Iris pigment epithelial cell (primary cell): ENCODE measurements at places on chromosomes 7 and 10.
A peak's percentile ranks its signal among the peaks of the same experiment; 100 is the strongest.

DNA sequence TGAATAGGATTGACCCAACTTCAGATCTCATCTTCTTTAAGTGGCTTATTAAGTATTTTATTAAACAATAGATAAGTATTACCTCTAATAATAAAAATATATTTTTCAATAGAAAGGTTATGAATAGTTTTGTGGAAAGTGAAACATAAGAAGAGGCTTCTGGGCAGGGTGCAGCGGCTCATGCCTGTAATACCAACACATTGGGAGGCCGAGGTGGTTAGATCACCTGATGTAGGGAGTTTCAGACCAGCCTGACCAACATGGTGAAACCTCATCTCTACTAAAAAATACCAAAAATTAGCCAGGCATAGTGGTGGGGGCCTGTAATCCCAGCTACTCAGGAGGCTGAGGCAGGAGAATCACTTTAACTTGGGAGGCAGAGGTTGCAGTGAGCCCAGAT lies 26.5 kb downstream of the GPR85 start:
- no peak for DNase-seq

DNA sequence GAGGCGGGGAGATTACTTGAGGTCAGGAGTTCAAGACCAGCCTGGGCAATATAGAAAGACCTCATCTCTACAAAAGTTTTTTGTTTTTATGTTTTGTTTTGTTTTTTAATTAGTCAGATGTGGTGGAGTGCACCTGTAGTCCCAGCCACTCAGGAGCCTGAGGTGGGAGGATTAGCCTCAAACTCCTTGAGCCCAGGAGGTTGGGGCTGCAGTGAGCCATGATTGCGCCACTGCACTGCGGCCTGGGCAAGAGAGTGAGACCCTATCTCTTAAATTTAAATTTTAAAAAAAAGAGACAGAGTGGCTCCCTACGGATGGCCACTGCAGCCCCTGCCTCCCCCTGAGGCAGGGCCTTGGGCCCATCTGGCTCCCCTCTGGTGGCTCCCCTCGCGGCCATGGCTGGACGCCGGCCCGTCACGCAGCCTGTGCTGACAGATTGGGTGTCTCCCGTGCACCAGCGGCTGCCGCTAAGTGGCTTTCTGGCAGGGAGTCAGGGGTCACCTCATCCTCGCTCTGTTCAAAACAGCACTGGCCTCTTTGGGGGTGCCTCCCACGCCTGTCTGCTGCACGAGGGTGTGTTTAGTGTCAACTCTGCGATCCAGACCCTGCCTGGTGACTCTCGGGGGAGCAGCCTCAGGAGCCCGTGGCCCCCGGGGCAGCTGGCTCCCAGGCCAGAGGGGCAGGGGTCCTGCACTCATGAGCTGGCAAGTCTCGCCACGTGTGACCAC lies 44.4 kb upstream of the ELN start:
- no peak for DNase-seq

GRCh38 chr7:93147363-93147762 lies 822 bp downstream of the SAMD9L start:
- peak; percentile 73 for DNase-seq

DNA sequence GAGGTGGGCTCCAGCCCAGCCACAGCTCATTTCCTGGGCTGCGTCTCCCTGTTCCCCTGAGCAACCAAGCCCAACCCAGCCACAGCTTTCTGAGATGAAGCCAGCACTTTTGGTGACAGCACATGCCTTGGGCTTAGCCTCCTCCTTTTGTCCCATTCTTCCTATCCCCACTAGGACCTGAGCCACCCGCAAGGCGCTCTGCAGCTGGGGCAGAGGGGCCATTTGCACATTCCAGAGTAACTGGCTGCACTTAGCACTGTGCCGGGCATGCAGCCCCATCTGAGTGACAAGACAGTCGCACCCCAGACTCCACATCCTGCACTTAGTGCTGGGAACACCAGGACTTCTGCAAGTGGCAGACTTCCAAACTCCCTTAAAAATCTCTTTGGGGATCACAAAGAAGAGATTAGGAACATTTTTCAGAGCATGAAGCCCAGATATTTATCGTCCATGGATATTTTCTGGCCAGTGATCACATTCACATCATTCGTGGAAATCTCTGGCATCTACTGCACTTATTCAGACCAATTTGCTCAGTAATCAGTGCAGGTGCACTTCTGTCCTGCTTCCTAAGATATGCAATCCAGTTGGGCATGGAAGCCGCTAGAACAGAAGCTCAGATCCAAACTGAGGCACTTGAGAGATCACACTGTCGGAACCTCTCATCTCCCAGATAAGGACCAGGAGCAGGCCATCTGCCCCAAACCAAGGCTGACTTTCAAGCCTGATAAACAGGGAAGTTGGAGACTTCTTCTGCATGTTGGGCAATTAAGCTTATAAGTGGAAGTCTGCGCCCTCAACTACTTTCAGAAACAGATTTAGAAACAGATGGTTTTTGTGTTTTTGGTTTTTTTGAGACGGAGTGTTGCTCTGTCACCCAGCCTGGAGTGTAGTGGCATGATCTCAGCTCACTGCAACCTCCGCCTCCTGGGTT lies 26.4 kb downstream of the CHST15 start:
- no peak for DNase-seq

DNA sequence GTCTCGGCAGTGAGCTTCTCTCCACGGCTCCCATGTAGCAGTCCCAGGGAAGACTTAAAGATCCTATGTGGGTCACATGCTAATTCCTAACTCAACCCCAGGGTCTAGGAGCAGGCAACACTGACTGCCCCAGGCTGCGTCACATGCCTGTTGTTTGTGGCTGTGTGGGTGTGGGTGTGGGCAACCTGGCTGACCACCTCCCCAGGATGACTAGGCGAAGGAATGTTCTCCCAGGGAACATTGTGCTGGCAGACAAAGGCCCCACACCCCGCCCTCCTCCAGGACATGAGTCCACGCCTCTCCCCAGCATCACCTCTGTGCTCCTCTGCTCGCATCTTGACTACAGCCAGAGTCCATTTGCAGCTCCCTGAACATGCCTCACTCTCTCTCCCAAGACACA lies 30.3 kb downstream of the SLC29A3 start:
- no peak for DNase-seq

DNA sequence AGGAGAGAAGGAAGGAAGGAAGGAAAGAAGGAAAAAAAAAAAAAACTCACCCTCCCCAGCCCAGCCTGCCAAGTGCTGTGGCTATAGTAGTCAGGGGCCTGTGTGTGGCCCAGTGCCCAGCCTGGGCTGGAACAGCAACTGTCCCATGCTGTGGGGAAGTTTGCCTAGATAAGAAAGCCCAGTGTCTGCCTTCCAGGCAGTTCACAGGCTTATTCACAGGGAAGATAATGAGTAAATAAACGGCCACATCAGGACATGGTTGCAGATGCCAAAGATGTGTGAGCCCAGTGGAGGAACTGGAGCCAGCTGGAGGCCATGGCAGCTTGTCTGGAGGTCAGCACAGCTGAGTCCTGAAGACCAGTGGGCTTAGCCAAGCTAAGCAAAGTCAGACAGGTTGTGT lies 132.4 kb upstream of the FOXK1 start:
- DNase-seq = no peak

GRCh38 chr10:133293810-133294119 lies 14.9 kb downstream of the TUBGCP2 start:
- DNase-seq = no peak

DNA sequence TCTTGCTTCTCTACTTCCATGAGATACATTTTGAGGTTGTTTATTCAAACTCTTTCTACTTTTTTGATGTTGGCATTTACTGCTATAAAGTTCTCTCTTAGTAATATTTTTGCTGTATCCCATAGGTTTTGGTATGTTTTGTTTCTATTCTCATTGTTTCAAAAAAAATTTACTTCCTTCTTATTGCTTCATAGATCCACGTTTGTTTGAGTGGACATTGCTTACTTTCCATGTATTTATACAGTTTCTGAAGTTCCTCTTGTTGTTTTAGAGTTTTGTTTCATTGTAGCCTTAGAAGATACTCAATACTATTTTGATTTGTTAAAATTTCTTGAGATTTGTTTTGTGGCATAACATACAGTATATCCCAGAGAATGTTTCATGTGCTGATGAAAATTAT lies 13.7 kb downstream of the TAS2R40 start:
- DNase-seq = no peak

DNA sequence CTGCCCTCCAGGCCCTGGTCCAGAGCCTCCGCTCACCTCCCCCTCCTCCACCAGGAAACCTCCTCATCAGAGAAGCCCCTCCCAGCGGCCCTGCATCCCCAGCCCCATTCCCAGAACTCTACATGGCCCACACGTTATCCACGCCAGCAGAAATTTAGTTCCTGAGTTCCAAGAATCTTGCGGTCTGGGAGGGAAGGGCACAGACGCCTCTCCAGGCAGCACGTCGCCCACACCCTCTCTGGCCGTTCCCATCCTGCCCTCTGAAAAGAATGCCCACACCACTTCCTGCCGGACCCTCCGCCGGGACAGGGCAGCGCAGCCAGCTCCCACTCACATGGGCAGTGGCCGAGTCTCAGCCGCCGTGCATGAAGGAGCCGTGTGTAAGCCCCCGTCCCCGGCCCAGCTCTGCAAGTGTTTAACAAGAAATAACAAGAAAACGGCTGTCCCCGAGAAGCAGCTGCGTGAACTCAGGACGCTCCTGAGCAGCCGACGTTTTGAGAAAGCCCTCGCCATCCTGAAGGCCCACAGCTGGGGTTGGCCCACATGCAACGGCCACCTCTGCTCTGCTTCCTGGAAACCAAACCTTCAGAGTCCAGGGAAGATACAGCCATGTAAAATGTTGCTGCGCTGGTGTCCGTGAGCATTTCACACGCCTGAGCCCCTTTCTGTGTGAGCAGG lies 17.4 kb downstream of the ADGRA1 start:
- DNase-seq = no peak

DNA sequence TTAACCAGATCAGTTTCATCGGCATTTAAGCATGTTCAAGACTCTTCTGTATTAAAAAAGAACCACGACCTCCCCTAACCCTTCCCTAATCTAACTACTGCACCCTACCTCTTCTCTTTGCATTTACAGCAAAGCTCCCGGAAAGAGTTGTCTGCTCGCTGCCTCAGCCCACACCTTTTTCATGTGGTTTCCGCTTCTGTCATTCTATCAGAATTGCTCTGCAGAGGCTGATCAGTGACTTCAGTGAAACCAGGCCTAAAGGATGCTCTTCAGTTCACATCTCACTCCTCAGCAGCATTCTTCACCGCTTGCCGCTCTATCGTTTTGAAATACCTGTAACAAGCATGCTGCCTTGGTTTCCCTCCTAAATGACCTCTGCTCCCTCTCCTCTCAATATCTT lies 160.9 kb downstream of the SDK1 start:
- DNase-seq = no peak

DNA sequence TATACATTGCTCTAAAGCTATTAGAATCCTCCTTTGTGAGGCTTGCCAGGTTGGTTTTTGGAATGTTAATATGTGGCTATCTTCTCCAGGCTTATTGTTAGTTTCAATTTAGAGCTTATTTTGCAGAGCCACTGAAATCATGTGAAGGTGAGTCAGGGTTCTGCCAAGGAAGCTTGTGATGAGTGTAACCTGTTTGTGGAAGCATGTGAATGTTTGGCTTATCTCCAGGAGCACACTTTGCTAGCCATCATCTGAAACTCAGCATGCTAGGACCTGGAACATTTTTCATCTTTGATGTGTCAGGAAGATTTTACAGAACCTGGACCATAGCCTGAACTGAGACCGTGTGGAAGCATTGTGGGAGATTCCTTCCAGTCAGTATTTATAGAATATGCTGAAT lies 197.3 kb downstream of the PPP1R9A start:
- DNase-seq = peak; percentile 28

DNA sequence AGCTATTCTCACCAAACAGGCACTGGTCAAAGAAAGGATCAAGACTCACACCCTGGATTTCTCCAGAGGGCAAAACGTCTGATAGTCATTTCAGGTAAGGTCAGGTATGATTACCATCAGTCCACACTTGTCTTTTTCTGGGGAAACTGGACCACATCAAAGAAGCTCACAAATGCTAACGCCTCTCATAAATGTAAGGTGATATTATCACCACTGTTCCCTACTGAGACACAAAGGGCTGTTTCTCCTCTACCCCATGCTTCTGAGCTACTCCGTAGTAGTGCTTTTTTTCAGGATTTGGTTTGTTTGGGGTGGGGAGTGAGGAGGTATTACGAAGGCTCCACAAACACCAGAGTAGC lies 51.6 kb downstream of the CREB3L2 start:
- no peak for DNase-seq

GRCh38 chr7:112779667-112780066 lies 10.5 kb downstream of the TMEM168 start:
- DNase-seq = peak; percentile 31

- no peak for DNase-seq
Measured at GRCh38 chr7:147605323-147605722, 985.2 kb upstream of the C7orf33 start.

GRCh38 chr10:110563132-110563531 lies 4.4 kb upstream of the SMC3 start:
- DNase-seq = no peak

DNA sequence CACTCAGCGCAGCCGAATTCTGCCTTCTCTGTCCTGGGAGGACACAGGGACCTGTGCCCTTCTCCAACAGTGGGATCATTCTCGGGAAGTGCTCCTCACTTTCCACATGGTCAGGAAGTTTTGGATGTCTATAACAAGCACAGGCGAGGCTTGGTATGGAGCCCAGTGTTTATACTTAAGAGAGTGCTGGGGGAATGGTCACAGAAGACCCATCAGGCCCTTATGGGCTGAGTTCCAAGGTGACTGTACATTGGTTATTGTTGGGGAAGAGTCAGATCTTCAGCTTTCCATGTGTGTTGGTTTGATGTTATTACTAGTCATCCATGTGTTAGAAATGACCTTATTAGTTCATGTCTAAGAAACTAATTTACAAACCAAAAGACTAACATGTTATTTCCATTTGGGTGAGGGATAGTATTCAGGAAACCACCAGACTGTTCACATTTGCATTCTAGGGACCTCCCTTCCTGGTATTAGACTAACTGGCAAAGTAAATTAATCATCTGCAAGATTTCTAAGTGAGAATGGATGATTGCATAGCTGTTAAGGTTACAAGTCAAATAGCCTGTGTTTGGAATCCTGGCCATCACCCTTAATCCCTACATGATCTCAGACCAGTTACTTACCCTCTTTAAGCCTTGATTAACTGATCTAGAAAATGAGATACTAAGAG lies 834.2 kb downstream of the LRMDA start:
- DNase-seq = no peak

DNA sequence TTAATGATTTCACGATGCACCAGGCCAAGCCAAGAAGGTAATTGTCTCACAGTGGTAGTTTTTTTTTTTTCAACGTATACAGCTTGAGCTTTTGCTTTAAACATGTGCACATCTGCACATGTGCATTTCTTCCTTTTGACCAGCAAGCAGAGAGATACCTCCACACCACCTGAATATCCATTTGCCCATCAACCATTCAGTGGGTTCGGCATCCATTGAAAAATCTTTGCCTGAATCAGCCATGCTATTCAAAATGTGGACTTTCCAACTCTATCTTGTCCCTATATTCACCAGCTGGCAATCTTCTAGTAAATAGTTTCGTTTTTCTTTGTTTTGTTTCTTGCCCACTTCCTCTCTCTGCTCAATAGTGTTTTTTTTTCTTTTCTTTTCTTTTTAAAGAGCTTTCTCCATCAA lies 7.7 kb upstream of the TRA2A start:
- no peak for DNase-seq

DNA sequence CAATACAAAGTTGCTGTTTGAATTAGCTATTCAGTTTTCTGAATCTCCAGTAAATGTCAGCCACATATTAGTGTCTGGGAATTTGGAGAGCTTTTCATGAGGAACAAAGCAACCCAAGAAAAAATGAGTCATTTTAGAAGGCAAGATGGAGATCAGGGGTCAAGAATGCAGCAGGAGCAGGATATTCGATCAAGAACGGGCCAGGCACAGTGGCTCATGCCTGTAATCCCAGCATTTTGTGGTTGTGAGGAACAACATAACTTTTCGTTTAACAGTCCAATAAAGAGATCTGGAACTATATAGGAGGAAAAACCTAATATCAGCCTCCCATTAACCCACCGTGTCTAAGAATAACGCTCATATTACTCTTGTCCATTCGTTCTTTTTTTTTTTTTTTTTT lies 600.5 kb downstream of the MAGI2 start:
- DNase-seq = peak; percentile 4
